ENCODE measurements at places on chromosomes 11 and 22.
A peak's percentile ranks its signal among the peaks of the same experiment; 100 is the strongest.

GRCh38 chr11:123580557-123581275 is 73.7 kb downstream of the SCN3B start:
- DNase-seq: peak; percentile 77

DNA sequence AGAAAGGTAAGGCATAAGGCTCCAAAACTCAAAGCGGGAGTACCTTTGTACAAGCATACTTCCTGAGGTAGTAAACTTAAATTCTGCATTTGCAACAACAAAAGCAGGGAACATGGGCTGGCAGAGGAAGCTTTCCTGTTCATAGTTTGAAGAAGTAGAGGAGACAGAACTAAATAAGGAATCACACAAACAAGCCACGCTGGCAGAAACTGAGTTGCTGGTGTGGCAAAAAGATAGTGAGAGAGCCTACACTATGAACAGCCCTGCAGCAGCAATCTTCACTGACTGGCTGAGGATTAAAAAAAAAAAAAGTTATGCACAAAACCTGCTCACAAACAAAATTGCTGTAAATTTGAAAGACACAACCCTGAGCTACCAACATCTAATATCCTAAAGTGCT is 46.5 kb downstream of the FCHSD2 start:
- DNase-seq: no peak

GRCh38 chr11:419248-420005 is 4.6 kb upstream of the SIGIRR start:
- no peak for DNase-seq

- no peak for DNase-seq
Measured at GRCh38 chr22:44938886-44939285, 70.9 kb downstream of the PHF21B start.

Measured in activated CD8-positive, alpha-beta T cell treated with anti-CD3 and anti-CD28 coated beads, Interleukin-2, amount 10 ng/mL, durations not matched to agents 7 days and 5 days (primary cell).